ENCODE measurements at places on chromosomes 11 and 22.

- no peak for DNase-seq
Observed at GRCh38 chr22:48627203-48627602, 1200.5 kb downstream of the BRD1 start.

DNA sequence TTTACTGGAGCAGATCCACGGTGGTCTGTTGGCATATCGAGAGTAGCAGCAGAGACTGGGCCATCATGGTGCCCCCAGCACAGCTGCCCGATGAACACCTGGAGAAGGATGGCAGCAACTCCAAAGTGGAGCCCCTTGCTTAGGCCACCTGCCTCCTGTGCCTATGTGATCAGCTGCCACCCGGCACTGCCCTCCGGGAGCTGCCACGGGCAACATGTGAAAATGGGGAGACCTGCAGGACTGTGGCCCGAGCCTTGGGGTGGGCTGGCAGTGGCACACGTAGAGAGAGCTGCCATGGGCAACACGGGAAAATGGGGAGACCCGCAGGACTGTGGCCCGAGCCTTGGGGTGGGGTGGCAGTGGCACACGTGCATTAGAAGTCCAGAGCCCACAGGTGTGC, 3.1 kb downstream of the FXYD2 start:
- no peak for DNase-seq

DNA sequence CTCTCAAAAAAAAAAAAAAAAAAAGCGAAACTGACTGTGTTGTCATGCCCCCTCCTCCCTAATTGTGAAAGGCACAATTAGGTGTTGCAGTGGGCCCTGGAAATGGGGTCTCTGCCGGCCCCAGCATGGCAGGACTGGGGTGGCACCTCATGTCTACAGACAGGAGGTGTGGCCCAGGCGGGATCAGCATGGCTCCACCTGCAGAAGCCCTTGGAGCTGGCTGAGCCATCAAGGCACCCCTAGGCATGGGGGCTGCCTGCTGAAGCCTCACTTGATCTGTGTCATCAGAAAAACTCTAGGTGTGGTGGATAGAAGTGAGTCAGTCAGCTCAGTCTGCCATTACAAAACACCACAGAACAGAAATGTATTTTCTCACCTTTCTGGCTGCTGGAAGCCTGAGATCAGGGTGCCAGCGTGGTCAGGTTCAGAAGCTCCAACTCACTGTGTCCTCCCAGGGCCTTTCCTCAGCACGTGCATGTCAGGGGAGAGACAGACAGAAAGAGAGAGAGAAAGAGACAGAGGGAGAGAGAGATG, 10.1 kb upstream of the B4GALNT4 start:
- no peak for DNase-seq

- no peak for DNase-seq
Observed at GRCh38 chr22:35905894-35906293, 122.7 kb downstream of the RBFOX2 start.

DNA sequence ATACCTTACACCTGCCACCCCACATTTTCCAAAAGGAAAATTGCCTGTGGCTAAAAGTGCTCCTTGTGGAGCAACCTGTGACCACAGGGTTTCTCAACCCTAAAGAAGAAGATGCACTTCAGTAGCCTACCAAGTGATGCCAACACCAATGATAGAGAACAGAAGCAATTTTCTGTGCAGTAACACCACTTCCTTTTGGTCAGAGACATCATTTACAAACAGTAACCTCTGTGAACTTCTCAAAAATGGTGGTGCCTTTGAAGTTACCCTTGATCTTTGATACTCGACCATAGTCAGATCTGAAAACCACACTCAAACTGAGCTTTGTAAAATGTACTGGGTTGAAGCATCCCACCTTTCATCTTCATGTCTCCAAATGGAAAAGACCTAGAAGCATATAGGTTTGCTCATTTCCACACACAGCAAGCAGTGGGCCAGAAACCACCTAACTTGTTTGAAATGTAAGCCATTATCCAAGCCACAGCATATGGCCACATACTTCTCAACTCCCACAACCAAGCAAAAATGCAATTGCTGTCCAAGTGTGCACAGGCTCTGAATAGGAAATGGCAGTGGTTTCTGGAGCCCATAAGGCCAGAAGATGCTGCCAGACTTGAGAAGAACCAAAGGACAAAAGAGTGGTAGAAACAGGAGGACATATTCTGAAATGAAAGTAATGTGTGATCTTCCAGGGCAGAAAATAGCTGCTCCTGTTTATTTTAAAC, 24.3 kb downstream of the MPPED2 start:
- DNase-seq = no peak

DNA sequence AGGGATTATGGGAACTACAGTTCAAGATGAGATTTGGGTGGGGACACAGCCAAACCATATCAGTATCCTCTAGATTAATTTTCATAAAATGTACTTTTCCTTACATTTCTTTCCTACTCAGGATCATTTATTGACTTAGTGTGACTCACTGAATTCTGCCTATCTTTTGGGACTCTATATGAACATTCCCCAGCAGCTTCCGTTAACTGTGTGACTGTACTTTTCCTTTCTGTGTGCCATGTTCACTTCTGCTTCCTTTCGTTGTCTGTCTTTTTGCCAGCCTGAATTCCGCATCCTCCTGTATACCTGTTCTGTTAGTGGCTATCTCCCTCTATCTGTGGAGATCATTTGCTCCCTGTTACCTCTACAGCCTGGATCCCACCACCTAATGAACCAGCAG, 48.8 kb downstream of the SPECC1L start:
- DNase-seq = no peak

DNA sequence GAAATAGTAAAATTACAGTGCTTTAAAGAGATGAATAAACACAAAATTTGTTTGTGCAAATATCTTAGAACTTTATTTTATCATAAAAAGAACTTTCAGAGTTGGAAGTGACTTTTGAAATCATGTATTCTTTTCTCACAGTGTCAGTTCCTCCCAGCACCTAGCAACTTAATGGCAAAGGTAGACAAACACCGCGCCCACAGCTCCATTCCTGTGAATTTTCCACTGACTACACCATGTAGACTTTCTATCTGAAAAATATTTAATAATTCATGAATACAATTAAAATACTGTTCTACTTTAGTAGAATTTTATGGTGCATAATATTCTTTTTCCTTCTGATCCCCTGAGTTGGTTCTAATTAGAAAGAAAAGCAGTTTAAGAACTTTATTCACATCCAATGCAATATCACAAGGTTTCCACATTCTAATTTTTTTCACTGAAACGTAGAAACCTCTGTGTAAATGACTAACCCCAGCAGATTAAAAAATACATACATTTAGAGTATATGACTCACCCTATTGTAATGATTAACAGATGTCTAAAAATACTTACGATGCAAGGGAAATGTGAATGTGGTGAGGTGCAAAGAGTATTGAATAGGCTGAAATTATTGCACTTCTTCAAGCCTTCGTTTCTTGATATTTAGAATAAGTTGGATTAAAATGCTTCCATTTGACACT, 218.2 kb upstream of the CCDC179 start:
- DNase-seq = no peak

DNA sequence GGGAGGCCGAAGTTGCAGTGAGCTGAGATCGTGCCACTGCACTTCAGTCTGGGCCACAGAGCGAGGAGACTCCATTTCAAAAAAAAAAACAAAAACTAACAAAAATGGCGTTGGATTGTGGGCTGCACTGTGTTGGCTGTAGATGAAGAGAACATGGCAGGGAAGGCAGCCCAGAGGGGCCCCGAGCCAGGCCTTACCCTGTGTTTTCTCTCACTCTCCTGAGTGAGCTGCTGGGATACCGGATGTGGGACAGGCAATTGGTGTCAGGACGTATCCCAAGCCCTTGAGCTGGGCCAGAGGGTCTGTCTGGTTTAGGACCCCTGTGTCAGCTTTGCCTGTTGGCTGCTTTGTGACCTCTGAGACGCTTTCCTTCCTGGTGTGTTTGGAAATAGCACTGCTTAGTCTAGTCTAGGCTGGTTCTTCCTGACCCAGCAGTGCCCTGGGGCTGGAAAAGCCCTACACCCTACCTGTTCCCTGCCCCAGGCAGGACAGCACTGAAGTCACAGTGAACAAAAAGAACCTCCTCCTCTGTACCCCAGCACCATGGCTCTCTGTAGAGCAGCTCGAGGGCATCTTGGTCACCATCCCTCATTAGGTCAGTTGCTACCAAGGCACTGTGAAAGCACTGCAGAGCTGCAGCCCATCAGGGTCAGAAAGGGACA, 17.8 kb downstream of the CHADL start:
- no peak for DNase-seq

DNA sequence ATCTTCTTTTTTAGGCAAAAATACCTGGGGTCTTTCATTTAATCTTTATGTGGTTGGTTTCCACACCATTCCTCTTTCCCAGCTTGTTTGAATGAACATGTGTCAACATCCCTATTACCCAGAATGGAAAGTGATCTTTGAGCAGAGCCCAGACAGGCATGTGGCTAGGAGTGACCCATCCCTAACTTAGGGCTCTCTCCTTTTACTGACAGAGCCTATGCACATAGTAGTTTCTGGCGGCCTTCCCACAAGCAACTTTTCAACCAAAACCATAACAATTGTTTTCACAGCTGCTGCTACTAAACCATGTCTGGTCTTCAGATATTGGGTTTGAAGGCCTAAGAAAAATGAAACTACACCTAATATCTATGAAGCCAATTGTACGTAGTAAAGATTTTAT, 107.5 kb downstream of the TENM4 start:
- no peak for DNase-seq

GRCh38 chr22:18042685-18043084, 18.3 kb upstream of the MICAL3 start:
- DNase-seq = no peak

DNA sequence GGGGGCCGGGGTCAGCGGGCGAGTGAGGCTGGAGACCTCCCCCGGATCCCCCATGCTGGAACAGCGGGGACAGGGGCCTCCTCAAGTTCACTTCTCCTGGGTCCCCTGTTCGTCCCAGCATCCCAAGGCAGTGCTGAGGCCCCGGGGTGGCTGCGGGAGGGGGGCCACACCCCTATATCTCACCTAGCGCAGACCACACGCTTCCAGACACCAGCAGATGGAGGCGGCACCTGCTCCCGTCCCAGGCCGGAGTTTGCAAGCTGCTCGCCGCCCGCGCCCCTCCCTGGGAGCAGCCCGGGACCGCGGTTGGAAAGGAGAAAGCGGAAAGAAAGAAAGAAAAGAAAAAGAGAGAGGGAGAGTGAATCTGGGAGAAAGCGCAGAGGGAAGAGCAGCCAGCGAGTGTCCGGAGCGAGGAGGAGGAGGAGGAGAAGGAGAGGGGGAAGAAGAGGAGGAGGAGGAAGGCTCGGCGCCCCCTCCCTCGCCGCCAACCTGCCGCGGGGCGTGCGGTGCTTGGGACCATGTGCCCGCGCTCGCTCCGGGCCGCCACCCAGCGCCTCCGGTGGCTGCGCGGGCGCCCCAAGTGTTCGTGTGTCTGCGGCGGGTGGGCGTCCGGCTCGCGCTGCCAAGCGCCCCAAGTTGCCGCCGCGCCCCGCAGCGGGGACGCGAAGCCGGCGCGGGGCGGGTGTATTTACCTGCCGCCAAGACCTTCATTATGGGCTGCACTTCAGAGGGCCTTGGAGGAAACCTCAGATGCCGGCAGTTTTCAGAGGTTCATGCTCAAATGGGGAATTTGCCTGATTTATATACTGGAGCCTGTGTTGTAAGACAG, at the start of gene LIF:
Gene LIF (minus strand): TSS at position 775 of the 829 bp plus-strand sequence. CDS start 64 bp downstream, at position 711.
- DNase-seq = no peak

DNA sequence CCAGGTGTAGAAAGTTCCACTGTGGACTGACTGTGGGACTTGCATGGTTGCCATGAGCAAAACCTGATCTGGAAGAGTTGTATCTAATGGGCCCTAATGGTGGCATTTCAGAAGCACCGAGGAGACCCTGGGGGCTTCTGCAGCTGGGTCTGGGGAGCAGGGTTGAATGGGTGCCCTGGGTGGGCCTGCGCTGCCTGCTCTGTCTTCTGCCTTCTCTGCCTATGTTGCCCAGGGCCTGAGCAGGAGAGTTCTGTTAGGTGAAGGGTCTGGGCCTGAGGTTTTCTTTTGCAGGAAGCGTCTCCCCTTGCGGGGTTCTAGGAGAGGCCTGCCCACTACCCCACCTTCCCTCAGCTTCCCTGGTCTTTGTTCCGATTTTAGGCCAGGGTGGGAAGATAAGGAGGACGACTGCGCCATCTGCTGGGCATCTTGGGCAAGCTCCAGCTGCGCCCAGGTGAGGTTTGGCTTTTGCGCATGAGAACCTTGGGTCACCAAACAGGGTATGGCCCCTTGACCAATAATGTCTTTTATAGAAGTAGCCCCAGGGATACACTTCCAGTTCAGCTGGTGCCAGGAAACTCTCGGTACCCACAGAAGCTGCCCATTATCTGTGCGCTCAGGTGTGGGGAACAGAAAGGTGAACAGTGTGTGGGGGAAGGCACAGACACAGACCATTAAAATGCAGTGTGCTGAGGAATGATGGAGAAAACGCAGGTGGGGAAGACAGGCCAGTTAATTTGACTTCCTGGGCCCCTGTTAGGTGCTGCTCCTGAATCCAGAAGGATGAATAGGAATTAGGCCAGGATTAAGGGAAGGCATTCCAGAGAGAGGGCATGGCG, 23.2 kb downstream of the COMMD9 start:
- peak; percentile 63 for DNase-seq

DNA sequence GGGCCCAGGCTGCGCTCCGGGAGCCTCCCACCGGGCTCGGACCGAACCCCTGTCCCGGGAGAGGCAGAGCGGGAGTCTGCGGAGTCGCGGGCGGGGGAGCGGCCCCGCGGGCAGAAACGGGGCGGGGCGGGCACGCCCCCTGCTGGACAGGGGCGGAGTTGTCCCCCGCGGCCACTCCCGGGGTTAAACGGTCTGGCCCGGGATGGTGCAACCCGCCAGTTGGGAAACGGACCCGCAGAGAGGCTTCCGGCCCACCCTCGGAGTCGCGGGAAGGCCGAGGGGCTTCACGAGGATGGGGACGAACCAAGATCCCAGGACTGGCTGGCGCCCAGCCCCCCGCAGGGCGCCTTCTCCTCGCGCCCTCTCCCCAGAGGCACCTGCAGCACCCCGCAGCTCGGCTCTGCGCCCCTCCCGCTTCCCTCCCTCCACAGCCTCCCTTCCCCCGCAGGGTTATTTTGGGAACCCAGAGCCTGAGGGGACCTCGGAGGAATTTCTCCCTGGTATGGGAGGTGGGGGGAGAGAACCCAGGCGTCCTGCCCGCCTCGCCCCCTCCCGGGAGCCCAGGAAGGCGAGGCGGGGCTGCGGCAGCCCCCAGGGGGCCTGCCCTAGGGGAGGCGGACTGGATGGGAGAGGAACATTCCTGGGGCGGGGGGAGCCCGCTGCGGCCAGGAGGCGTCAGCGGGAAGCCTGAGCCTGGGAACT, 902 bp downstream of the RASGRP2 start:
- DNase-seq = peak; percentile 53

DNA sequence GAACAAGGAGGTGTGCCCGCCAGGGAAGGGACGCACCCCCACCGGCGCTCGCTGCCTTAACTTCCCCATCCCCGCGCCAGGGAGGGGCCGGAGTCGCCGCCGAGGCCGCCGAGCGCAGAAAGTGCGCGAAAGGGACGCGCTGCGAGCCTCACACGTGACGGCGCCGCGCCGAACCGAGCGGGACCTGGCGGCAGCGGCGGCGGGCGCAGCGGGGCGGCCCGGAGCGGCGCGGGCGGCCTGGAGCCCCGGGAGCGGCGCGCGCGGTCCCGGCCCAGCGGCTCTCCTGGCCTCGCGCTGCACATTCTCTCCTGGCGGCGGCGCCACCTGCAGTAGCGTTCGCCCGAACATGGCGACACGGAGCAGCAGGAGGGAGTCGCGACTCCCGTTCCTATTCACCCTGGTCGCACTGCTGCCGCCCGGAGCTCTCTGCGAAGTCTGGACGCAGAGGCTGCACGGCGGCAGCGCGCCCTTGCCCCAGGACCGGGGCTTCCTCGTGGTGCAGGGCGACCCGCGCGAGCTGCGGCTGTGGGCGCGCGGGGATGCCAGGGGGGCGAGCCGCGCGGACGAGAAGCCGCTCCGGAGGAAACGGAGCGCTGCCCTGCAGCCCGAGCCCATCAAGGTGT, at the start of gene SORL1:
Gene SORL1 (plus strand): TSS at position 329 of the 623 bp plus-strand sequence. CDS start 18 bp downstream, at position 347.
- peak; percentile 80 for DNase-seq
